ENCODE measurements at places on chromosomes 11 and 22.

DNA sequence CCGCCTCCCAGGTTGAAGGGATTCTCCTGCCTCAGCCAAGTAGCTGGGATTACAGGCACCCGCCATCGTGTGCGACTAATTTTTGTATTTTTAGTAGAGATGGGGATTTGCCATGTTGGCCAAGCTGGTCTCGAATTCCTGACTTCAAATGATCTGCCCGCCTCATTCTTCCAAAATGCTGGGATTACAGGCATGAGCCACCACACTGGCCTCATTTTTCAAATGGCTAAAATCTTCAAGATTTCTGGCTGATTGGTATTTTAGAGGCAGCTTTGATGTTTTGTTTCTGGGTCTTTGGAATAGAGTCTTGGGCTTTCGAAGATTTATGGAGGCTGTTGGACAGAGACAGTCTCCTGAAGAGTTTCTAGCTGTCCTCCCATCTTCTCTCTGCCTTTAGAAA lies 5.8 kb upstream of the SLC3A2 start:
- H3K4me1 ChIP-seq = peaks cover 10% of the 10 kb centered on the region
- H3K27me3 ChIP-seq = no peaks in the 10 kb centered on the region
- H3K27ac ChIP-seq = no peak overlapping the region
- DNase-seq = no peak

- peaks cover 21% of the 10 kb centered on the region for H3K4me1 ChIP-seq
- DNase-seq = peak; percentile 53
- H3K4me3 ChIP-seq = no peak overlapping the region
- no peaks in the 10 kb centered on the region for H3K27me3 ChIP-seq
- no peaks in the 10 kb centered on the region for H3K36me3 ChIP-seq
- no peak overlapping the region for H3K27ac ChIP-seq
Observed at GRCh38 chr11:73234471-73235181, 16.5 kb downstream of the P2RY2 start.

- H3K27me3 ChIP-seq = no peaks in the 10 kb centered on the region
- peak; percentile 30 for DNase-seq
- H3K27ac ChIP-seq = no peak overlapping the region
- H3K36me3 ChIP-seq = peaks cover 29% of the 10 kb centered on the region
Observed at GRCh38 chr22:35349368-35349703, 31.6 kb upstream of the HMOX1 start.

- no peak overlapping the region for H3K27ac ChIP-seq
- no peaks in the 10 kb centered on the region for H3K27me3 ChIP-seq
- H3K4me3 ChIP-seq = no peak overlapping the region
- no peaks in the 10 kb centered on the region for H3K36me3 ChIP-seq
- H3K4me1 ChIP-seq = no peaks in the 10 kb centered on the region
Observed at GRCh38 chr11:92845390-92845789, 124.1 kb upstream of the MTNR1B start.

- no peak overlapping the region for H3K27ac ChIP-seq
- H3K4me1 ChIP-seq = peaks cover 5% of the 10 kb centered on the region
- DNase-seq = no peak
- no peaks in the 10 kb centered on the region for H3K36me3 ChIP-seq
- H3K4me3 ChIP-seq = no peak overlapping the region
Observed at GRCh38 chr11:129795089-129795488, 20.6 kb upstream of the TMEM45B start.

- no peak for DNase-seq
- H3K36me3 ChIP-seq = no peaks in the 10 kb centered on the region
- peaks cover 52% of the 10 kb centered on the region for H3K27me3 ChIP-seq
- H3K27ac ChIP-seq = no peak overlapping the region
Observed at GRCh38 chr22:37244922-37245722, 1.1 kb upstream of the RAC2 start.

GRCh38 chr11:116916052-116916451 lies 78.6 kb upstream of the APOA1 start:
- H3K4me3 ChIP-seq = no peak overlapping the region
- no peak for DNase-seq
- H3K36me3 ChIP-seq = no peaks in the 10 kb centered on the region
- no peak overlapping the region for H3K27ac ChIP-seq

DNA sequence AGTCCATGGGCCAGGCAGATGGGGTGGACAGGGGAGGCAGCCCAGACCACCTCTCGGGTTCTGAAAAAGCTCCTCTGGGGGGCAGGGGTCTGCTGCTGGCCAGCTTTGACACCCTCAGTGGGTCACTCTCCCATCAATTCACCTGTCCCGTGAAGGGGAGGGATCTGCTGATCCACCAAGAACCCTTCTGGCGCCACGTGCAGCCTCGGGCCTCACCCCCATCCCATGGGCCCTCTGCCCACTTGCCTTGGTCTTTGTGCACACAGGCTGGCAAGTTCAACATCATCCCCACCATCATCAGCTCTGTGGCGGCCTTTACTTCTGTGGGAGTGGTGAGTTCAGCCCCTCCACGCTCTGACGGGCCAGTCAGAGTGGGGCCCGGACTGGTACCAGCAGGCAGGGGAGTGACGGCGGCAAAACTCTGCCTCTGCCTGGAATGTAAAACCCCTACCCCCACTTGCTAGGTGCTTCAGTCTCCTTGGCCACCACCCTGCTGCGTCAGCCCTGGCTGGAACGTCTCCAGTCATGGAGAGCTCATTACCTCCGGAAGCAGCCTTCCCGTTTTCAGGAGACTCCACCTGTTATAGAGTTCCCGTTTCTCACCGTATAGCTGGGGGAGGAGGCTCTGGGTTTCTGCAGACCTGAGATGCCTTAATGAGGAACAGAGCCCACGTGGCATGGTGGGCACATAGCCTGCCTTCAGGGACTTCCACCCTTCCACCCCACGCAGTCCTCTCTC lies 12.7 kb downstream of the PRG3 start:
- H3K4me1 ChIP-seq = peaks cover 14% of the 10 kb centered on the region
- no peak overlapping the region for H3K27ac ChIP-seq
- H3K4me3 ChIP-seq = no peak overlapping the region
- H3K36me3 ChIP-seq = no peaks in the 10 kb centered on the region
- no peaks in the 10 kb centered on the region for H3K27me3 ChIP-seq

GRCh38 chr22:44309137-44309536 lies 3.6 kb downstream of the SHISAL1 start:
- H3K4me1 ChIP-seq = peaks cover 19% of the 10 kb centered on the region
- no peak overlapping the region for H3K4me3 ChIP-seq
- no peaks in the 10 kb centered on the region for H3K36me3 ChIP-seq
- no peaks in the 10 kb centered on the region for H3K27me3 ChIP-seq

- H3K36me3 ChIP-seq = no peaks in the 10 kb centered on the region
- no peak overlapping the region for H3K4me3 ChIP-seq
- no peak for DNase-seq
- H3K4me1 ChIP-seq = no peaks in the 10 kb centered on the region
- no peak overlapping the region for H3K27ac ChIP-seq
Observed at GRCh38 chr11:75262436-75262835, 21.9 kb downstream of the TPBGL start.

DNA sequence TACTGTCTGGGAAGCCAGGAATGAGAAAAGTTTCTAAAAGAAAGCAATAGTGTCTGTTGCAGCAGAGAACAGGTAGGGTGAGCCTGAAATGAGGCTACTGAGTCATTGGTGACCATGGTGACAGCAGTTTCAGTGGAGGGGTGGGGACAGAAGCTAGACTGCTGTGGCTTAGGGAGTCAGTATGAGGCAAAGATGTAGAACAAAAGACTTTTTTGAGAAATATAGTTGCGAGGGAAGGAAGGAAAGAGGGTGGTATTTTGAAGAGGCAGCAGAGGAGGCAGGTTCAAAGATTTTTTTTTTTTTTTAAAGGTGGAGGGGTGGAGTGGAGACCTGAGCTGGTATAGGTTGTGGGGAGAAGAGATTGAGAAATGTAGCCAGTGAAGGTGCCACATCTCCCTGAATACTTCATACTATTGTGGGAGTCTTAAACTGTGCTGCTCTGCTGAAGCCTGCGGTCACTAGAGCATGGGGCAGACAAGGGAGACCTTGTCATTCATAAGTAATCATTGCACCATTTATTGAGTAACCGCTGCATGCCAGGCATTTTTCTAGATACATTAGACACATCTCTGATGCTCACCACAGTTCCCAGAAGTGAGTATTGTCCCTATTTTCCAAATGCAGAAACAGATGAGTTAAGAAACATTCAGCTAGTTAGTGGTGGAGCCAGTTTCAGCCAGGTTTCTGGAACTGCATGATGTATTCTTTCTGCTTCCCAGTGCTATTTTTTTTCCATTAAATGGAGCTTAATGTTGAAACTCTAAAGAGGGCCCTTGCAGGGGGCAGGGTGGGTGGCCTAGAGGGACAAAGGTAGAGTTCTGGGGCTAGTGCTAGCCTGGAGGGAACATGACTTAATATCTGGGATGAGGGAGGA lies 49.9 kb downstream of the STIM1 start:
- H3K36me3 ChIP-seq = no peaks in the 10 kb centered on the region
- no peak for DNase-seq
- H3K27me3 ChIP-seq = no peaks in the 10 kb centered on the region
- no peak overlapping the region for H3K27ac ChIP-seq

- peak overlapping the region; percentile 93 for H3K27ac ChIP-seq
- no peak for DNase-seq
- no peaks in the 10 kb centered on the region for H3K36me3 ChIP-seq
- peaks cover 91% of the 10 kb centered on the region for H3K4me1 ChIP-seq
- H3K4me3 ChIP-seq = no peak overlapping the region
- H3K27me3 ChIP-seq = no peaks in the 10 kb centered on the region
Observed at GRCh38 chr22:21939461-21939913, 13.2 kb downstream of the PPM1F start.

DNA sequence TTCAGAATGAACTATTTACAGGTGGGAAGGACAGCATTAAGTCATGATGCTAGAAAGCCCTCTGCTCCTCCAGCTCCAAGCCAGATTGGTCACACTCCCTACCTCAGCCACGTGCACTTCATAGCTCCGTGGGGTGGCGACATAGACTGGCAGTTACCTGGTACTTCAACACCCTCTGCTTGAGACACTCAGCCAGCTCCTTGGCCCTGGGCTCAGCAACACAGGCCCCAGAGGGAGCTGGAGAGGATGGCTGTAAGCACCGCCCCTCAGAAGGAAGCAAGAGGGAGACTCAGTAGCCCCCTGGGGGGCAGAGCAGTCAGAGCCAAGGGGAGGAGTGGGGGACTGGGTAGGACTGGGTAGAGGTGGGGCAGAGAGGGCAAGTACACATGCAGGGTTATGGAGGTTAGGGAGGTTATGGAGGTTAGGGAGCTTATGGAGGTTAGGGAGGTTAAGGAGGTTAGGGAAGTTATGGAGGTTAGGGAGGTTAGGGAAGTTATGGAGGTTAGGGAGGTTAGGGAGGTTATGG lies 102.1 kb upstream of the BID start:
- no peak overlapping the region for H3K4me3 ChIP-seq
- H3K4me1 ChIP-seq = no peaks in the 10 kb centered on the region
- peaks cover 3% of the 10 kb centered on the region for H3K36me3 ChIP-seq
- H3K27ac ChIP-seq = no peak overlapping the region
- H3K27me3 ChIP-seq = no peaks in the 10 kb centered on the region
- DNase-seq = no peak

Measured in heart left ventricle (tissue), 16 donors.